ENCODE measurements at places on chromosomes 1 and 21.
A peak's percentile ranks its signal among the peaks of the same experiment; 100 is the strongest.

GRCh38 chr1:3706651-3707297, 45.5 kb upstream of the CCDC27 start:
- DNase-seq: no peak

DNA sequence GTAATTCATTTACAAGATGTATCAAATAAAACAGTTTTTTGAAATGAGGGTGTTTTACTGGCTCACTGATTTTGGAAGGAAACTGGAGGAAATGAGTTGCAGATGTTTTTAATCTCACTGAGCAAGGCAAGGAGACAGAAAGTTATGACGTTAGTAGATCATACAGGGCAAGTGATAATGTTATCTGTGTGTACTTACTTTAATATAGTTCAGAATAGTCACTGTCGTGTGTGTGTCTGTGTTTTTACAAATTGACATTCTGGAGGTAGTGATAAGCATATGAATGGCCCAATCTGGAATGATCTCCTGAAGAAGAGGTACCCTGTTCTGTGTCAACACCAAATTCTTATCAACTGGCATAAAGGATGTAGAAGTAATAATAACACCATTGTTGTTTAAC, 1.9 kb upstream of the GBP4 start:
- DNase-seq: peak; percentile 56

DNA sequence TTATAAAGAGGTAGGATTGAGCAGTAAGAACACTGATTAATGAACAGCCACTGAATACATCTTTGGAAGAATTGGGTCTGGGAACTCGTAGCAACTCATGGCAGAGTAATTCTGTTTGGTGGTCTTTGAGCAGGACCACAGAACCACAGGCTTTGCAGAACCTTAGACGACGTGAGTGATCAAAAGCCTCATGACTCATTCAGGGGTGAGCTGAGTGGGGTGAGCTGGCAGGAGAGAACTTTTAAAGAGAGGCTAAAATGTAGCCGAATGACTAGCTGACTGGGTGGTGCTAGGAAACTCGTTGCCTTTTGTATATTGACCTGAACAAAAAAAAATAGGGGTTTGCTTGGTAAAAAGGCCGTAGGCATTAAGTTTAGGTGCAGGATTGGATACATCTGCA, 313.8 kb downstream of the TGFB2 start:
- no peak for DNase-seq

- DNase-seq: peak; percentile 75
These were observed 339 bp downstream of the LHX4 start for GRCh38 chr1:180230416-180230790.

- no peak for DNase-seq
These were observed 9.0 kb upstream of the ZBTB21 start for GRCh38 chr21:42019101-42019605.

DNA sequence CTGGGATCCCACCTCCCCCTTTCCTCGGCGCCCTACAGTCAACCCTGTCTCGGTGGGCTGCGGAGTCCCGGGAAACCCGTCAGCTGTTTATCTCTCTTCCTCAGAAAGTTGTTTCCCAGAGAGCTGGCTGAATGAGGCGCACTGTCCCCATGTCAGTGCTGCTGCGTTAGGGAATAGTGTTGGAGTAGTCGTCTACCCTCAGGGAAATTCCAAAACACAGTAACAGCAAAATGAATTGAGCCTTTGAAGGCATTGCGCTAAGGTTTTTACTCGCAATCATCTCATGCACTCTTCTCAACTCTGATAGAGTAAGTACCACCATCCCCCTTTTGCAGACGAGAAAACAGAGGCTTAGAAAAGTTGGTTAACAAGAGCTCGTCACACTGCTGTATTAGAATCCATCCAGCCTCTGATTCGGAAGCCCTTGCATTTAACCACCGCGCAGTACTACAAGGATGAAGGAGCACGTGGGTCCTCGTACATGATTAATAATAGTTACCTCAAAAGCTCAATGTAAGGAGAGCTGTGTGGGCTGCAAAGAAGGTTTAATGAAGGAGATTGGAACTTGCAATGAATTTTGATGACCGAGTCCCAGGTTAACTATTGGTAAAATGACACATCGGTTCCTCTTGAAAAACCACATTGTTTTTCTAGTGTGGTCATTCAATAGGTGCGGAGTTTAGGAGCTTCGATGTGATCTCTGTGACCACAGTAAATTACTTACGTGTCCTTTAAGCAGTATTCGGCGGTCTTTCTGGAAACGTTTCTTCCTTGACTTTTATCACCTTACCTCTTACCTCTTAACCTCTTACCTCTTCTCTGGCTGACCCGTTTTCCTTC, 788 bp upstream of the EDEM3 start:
- no peak for DNase-seq

- DNase-seq: no peak
These were observed 2.6 kb upstream of the FMOD start for GRCh38 chr1:203353486-203353885.

DNA sequence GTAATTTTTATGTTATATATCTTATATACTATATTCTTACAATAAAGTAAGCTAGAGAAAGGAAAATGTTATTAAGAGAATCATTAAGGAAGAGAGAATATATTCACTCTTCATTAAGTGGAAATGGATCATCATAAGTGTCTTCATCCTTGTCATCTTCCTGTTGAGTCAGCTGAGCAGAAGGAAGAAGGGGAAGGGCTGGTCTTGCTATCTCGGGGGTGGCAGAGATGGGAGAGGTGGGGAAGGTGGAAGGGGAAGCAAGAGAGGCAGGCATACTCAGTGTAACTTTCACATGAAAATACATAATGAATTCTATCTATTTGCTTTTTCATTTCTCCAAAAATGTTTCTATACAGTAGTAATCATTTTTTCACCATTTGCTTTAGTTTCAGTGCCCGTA, 5.1 kb downstream of the DNASE2B start:
- no peak for DNase-seq

- no peak for DNase-seq
These were observed 203.0 kb downstream of the SLC35F3 start for GRCh38 chr1:234107416-234108021.

DNA sequence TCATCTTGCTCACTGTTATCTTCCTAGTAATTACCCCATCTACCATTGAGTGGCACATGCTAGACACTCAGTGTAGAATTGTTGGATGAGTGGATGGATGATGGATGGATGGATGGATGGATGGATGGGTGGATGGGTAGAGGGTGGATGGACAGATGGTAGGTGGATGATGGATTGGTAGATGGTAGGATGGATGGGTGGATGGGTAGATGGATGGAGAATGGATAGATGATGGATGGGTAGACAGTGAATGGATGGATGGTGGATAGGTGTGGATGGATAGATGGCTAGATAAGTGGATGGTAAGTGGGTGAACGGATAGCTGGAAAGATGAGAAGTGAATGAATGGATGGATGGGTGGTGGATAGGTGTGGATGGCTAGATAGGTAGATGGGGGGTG, 165.3 kb upstream of the KLHDC7A start:
- DNase-seq: no peak

GRCh38 chr21:41885341-41886024, 6.3 kb upstream of the PRDM15 start:
- no peak for DNase-seq

DNA sequence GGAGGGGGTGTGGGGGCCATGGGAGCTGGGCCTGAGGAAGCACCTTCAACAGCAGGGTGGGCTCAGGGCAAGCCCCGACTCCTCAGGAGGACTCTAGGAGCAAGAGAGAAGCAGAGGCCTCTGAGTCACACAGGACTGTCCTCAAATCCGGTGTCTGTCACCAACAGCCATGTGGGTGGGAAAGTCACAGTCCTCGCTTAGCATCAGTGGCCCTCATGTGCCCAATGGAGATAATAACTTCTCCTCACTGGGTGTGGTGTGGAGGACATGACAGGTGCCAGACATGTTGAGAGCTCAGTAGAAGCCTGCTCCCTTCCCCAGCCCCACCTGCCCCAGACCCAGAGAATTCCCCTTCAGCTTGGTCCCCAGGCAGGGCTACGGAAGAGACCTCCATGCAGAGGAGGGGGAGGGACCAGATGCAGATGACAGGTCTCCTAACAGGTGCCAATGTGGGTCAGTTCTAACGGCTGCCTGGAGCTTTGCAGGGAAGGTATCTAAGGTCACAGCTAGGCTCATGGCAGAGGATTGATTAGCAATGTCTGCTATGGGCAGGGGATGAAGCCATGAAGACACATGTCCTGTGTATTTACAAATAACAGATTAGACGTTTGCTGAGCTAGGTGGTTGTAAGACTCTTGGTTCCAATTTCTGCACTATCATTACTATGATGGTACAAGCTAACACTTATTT, 30.2 kb downstream of the TTC39A start:
- DNase-seq: no peak

DNA sequence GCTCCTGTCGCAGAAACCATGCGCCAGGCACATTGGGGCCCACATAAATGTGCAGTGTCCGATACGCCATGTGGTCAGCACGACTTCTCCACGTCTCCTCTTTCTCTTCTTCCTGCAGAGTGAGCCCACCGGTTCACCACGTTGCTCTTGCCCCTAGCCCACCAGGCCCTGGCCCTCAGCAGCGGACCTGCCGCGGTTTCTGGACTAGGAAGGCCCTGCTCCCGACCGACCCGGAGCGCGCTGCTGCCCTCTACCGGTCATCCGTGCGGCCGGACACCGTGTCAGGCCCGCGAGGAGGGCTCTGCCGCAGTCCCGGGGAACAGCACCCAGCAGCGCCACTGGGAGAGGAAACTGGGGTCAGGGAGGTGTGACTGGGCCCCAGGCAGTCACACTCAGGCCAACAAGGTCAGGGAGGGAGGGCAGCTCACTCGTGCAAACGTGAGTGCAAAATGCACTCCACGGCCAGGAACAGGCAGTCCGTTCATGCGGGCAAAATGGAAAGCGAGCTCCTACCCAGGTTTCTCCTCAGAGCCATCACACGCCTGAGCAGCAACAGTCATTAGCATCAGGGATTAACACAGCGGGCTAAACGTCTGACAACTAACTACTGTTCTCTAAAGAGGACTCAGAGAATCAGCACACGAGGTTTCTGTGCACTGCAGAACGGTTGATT, 13.7 kb downstream of the TLR5 start:
- DNase-seq: peak; percentile 87

DNA sequence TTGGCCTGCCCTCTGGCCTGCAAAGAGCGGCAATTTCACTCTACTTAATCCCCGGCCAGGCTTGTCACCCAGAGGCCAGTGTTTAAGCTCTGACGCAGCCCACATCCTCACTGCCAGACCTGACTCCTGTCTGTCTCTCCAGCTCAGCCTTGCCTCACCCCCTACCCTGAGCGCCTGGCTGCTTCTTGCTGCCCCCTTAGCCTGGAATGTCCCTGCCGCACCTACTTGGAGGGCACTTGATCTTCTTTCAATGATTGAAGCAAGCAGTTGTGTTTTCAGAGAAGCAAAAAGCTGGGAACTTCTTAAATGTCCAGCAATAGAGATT, 87.4 kb upstream of the ZBTB40 start:
- no peak for DNase-seq

DNA sequence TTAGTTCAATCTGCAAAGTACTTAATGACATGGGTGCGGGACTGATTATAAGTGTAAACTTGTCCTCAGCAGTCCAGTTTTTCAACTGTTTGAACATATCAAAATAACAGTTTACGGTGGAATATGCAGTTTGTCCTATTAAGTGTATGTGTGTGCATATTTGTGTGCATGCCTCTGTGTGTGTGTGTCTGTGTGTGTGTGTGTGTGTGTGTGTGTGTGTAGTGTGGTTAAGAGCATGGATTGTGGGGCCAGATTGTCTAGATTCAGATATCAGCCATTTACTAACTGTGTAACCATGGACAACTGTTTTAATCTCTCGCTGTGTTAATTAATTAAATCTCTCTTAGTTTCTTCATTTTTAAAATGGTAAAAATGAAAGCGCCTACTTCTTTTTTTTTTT, 39.0 kb downstream of the NEXN start:
- DNase-seq: no peak

DNA sequence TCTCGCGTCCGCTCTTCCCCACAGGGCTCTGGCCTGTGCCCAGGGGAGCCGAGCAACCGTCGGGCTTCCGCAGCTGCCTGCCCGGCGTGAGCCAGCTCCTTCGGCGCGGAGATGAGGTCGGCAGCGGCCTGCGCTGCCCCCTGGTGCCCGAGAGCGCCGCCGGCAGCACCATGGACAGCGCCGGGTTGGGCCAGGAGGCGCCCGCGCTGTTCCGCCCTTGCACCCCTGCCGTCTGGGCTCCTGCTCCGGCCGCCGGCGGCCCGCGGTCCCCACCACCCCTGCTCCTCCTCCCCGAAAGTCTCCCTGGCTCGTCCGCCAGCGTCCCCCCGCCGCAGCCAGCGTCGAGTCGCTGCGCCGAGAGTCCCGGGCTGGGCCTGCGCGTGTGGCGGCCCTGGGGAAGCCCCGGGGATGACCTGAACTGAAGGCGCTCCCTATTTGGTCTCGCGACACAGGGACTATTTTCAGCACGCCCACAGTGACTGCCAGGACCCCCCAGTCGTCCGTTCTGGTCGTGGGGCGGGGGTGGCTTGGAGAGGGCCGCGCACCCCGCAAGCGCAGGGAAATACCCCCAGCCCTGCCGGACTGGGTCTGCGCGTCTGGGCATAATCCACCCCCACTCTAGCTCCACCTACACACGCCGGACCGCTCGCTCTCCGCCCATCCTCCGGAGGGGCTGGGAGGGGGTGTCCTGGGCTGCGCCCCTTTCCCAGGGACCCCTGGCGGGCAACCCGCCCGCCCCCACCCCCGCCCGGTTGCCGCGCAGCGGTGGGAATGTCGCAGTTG, 1.3 kb downstream of the HES3 start:
- DNase-seq: peak; percentile 94

DNA sequence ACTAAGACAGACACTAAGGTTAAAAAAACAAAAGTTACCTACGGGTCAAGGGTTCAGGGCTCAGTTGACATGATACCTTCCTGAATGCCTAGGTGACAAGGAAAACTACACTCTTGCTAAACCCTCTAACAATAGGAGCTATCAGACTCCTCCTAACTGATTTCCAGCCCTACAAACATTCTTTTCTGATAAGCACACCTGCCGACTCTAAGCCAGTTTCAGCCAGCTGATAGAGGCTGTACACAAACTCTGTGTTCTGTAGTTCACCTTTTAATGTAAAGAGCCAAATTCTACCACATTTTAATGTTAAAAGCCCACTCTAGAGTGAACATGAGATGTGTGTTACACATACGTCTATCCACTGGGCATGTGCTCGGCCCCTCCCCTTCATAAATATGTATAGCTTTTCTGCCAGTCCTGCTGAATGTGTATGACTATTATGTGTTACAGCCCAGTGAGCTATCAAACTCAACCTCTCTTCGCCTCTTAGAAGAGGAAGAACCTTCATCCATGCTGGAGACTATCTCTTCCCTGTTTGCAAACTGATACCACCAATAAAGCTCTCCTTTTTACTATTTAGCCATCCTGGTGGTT, 40.0 kb upstream of the FAM163A start:
- DNase-seq: no peak

- no peak for DNase-seq
These were observed 96.3 kb upstream of the RALGPS2 start for GRCh38 chr1:178628637-178629251.

DNA sequence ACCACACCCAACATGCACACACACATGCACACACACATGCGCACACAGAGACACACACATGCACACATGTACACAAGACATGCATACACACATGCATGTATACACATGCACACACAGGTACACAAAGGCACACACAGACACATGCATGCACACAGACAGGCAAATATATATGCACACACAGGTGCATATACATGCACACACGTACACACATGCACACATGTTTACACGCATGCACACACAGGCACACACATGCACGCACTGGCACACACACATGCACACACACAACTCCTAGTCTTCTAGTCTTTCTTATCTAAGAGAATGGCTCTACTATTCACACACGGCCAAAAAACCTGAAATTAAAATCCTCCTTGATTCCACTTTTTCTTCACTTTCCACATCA, 222.7 kb upstream of the PLD5 start:
- no peak for DNase-seq
